ENCODE measurements at places on chromosomes 6 and 20.

GRCh38 chr20:19456595-19457395 is 244.4 kb downstream of the SLC24A3 start:
- DNase-seq, result no peak

DNA sequence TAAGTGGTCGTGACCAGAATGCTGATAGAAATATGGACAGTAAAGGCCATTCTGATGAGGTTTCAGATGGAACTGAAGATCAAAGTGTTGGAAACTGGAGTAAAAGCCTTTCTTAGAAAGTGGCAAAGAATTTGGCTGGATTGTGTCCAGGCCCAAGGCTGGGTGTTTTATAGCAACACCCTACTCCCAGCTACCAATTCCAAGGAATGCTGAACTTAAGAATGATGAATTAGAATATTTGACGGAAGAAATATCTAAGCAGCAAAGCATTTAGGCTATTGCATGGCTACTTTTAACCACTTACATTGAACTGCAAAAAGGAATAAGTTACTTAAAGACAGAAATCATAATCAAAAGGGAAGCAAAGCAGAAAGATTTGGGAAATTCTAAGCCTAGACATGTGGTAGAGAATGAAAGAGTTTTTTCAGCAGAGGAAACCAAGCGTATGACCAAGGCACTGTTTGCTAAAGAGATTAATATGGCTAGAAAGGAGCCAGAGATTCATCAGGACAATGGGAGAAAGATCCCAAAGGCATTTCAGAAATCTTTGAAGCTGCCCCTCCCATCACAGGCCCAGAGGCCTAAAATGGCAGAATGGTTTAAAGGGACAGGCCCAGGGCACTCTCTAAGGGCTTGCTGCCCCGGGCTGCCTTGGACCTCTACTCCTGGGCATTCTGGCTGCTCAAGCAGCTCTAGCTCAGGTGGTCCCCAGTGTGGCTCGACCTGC is 25.8 kb downstream of the SDHAF4 start:
- no peak for DNase-seq

- no peak for DNase-seq
Observed at GRCh38 chr20:49961413-49961812, 21.4 kb upstream of the SNAI1 start.

DNA sequence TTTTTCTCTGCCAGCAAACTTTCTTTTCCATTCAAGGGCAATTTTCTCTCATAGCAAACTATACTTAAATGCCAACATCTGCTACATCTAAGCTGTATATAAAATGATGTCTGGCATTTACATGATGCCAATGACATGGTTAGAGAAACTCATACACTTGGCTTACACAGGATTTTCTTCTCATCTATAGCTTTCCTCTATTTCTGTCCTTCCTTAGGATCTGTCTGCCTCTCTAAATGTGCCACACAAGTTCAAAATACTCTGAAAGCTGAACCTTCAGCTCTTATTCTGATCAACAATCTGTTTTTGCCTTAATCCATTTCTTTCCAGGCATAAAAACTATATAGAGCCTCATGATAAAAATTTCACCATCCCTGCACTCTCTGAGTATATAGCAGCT is 290.9 kb upstream of the RNF217 start:
- no peak for DNase-seq

DNA sequence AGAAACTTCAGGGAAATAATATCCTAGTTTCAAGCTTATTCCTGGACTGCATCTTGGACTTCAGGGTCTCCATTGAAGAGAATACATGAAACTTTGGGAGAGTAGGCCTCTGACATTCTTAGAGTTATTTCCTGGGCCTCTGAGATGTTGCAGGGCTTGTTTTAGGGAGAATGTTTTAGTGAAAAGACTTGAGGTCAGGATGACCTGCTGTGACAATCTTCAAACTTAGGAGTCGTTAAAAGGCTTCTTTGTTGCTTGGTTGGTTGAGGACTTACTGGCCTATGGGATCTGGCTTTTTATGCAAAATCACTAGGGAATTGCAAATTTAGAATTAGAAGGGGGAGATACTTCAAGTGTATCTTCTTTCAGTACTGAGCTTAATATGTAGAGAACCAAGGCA is 613.2 kb upstream of the FLRT3 start:
- no peak for DNase-seq

- DNase-seq, result no peak
Observed at GRCh38 chr6:81204731-81205130, 547.8 kb downstream of the TENT5A start.

GRCh38 chr20:36399969-36400545 is 93.9 kb downstream of the DLGAP4 start:
- no peak for DNase-seq

DNA sequence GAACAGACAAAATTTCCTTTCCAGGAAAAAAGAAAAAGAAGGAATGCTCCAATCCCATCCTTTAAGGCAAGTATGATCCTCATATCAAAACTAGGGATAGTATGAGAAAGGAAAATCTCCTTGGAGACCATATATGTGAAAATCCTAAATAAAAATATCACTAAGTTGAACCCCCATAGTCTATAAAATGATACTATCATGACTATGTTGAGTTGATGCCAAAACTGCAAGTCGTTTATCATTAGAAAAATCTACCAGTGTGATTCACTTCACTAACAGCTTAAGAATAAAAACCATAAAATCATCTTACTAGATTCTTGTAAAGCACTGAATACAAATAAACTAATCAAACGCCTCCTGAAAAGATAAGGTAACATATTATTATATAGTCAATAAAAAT is 76.6 kb upstream of the STXBP5 start:
- DNase-seq, result no peak

DNA sequence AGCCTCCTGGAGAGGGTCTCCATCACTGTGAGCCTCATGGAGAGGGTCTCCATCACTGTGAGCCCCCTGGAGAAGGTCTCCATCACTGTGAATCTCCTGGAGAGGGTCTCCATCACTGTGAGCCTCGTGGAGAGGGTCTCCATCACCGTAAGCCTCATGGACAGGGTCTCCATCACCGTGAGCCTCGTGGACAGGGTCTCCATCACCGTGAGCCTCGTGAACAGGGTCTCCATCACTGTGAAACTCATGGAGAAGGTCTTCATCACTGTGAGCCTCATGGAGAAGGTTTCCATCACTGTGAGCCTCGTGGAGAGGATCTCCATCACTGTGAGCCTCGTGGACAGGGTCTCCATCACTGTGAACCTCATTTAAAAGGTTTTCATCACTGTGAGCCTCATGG is 140.0 kb downstream of the ERMARD start:
- no peak for DNase-seq

- no peak for DNase-seq
Observed at GRCh38 chr6:154930451-154930851, 64.7 kb upstream of the TIAM2 start.

DNA sequence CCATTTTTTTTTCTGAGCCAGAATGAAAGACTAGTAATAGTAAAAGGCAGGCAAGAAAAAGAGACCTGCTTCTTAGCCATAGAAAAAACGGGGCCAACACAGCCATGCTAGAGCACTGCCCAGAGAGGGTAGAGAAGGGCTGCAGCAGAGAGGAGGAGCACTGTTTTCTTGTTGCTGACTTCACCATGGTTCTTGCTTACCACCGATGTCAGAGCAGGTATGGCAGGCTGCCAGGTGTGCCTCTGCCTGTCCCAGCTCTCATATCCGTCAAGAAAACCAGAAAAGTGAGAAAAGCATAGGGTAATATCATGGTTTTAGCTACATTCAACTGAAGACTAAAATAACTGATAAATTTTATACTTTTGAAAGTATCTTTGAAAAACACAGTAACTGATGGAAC is 60.7 kb downstream of the DTNBP1 start:
- no peak for DNase-seq

GRCh38 chr6:75752365-75752764 is 3.3 kb downstream of the MYO6 start:
- DNase-seq, result no peak

- no peak for DNase-seq
Observed at GRCh38 chr20:23513164-23513563, 22.2 kb downstream of the CST8 start.

DNA sequence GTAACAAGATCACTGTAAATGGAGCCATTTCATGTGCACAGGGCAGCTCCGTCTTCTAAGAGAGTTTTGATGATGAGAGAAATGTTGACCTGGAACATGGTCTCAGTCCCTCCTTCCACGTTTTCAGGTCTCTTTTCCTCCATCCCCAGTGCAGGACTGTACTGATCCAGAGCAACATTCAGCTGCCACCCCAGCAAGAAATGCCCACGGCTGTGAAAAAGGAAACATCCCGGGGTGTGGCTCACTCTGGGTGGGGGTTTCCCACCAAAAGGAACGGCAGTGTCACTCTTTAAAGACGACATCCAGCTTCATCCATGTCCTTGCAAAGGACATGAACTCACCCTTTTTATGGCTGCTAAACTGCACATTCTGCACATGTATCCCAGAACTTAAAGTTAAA is 92.6 kb downstream of the ERMARD start:
- DNase-seq, result no peak

DNA sequence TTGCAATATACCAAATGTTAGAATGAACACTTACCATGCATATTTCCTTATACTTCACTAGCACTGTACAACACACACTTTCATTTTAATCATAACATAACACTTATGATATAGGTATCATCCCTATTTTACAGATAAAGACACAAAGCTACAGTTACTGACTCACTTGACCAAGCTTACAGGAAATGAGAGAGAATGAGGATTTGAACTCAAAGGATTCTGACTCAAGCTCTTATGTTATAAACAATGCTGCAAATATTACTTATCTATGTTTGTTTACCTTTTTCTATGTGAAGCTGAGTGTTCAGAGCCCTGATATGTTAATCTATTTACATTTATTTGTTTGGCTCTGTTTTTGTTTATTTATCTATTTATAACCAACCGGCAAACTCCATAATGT is 245.4 kb downstream of the PTPRK start:
- DNase-seq, result no peak

- DNase-seq, result no peak
Observed at GRCh38 chr6:18207949-18208348, 52.7 kb downstream of the KDM1B start.

- DNase-seq, result no peak
Observed at GRCh38 chr6:168937054-168937453, 316.6 kb downstream of the THBS2 start.

DNA sequence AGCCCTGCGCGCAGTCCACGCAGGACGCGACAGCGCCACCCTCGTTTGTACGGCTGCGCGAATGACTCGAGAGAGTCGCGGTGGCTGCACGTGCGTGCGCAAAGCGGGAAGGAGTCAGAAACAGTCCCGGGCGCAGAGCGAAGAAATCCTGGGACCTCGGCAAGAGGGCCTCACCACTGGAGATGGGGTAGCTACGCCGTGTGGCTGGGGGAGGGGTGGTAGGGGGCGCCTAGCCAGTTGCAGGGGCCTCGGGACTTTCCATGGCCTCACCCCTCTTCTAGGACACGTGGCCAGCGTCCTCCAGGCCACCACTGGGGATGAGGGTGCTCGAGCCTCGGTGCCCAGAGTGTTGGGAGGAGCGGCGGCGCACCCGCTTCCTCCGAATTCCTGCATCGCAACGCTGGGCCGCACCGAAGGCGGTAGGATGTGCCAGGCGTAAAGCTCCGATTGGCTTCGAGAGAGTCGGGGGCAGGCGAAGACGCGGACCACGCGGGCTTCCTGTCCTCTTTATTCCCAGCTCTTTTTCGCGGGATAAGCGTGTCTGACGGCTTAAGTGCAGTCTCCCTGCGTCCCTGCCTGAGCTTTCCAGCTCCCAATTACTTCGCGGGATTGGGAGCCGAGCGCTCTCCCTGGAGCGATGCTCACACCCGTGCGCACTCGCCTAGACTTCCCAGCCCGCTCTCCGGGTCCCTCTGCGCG is 38.7 kb downstream of the NCR2 start:
- no peak for DNase-seq

DNA sequence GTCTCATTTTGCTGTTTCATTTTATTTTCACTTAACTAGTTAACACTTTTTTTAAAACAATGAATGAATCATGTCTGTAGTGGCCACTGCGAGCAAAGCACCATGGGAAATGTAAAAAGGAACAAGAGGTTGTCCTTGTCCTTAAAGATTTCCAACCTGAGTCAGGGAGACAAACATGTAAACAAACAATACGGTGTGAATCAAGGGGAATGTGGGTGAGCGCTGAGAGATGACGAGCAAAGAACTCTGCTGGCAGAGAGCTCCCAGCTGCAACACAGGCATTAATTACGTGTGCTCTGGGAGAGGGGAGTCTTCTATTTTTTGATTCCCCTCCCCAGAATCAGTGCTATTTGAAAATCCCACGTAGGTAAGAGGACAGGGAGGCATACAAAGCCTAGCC is 84.3 kb downstream of the ATXN1 start:
- DNase-seq, result no peak

DNA sequence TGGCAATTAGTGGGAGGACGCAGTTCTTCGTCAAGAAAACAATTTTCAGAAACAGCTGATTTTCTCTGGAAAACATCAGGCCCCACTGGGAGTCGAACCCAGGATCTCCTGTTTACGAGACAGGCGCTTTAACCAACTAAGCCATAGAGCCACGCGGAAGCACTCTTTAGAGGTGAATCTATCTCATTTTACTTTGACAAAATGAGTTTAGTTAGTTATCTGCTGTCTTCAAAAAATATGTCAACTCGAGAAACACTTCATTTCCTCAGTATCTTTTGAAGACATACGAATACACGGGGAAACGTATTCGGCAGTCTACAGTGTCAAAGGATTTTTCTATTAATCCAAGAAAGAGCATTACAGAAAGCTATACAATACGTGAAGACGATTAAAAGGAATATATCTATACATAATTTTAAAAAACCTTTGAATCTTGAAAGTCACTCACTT is 26.7 kb downstream of the GPX6 start:
- peak; percentile 34 for DNase-seq

- DNase-seq, result peak; percentile 8
Observed at GRCh38 chr6:106300944-106301343, 24.6 kb downstream of the ATG5 start.

DNA sequence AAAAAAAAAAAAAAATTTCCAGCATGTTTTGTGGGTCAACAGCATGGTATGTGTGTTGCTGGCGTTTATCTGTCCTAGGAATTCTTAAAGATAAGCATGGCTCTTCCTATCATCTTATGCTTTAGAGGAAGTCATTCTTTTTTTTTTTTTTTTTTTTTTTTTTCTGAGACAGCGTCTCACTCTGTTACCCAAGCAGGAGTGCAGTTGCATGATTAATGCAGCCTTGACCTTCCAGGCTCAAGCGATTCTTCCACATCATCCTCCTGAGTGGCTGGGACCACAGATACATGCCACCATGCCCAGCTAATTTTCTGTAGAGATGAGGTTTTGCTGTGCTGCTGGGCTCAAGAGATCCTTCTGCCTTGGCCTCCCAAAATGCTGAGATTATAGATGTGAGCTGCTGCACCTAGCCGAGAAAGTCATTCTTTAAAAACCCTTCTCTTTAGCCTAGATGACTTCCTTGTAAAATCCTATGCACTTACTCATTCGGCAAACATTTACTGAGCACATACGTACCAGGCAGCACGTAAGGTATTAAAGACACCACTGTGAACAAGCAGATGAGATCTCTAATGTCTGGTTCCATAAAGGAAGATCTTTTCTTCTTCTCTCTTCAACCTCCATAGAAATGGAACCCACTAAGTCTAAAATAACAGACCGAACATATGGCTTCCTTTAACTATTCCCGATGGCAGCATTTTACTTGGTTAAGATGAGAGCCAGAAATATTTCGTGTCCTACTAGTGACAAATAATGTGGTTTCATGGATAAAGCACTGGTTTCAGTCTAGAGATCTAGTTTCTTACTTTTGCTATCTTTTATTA is 122.4 kb downstream of the RIN2 start:
- DNase-seq, result no peak

GRCh38 chr6:36781669-36782068 is 57.6 kb downstream of the CPNE5 start:
- no peak for DNase-seq
